ENCODE measurements at places on chromosomes 1 and 21. TPM values are rescaled to one million over a fixed set of nuclear protein-coding genes. Genes with fewer than 3 reads are reported as not detected.

Gene PSRC1
- 43.7 TPM for total RNA-seq

Gene SRP9
- 306 TPM for total RNA-seq

DNA sequence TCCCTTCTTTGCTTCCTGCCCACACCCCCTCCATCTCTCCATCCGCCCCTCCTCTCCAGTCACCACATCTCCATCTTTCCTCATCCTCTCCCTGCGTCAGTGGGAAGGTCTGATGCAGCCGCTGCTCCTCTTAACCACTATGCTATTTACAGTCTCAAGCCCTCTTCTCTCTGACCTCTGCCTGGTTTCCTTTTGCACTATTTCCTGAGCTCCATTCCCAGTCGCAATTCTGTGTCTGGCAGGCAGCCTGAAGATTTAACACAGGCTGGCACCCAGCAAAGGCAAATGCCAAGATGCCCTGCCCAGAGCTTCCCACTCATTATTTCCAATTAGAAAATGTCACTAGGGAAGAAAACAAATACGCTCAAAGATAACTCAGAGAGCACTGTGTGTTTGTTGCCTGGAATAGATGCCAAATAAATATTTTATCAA is 89.6 kb upstream of the LPGAT1 start:
- DNase-seq = no peak

DNA sequence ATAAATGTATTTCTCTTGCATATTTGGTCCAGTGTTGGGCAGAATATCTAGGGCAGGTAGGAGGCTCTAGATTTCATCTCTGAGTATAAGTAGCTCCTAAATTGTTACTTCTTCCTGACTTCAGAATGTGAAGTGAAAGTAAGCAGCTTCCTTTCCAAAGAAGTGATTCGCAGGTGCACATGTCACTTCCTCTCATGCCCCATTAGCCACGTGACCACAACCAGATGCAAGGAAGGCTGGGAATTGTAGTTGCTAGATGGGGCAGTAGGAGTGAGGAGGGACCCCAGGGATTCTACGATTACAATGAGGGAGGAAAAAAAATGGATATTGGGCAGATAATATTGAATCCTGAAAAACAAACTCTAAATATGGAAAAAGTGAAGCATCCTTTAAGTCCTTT is 113.2 kb upstream of the CYYR1 start:
- peak; percentile 83 for DNase-seq

GRCh38 chr1:87686136-87686495 is 357.4 kb downstream of the LMO4 start:
- DNase-seq = no peak

DNA sequence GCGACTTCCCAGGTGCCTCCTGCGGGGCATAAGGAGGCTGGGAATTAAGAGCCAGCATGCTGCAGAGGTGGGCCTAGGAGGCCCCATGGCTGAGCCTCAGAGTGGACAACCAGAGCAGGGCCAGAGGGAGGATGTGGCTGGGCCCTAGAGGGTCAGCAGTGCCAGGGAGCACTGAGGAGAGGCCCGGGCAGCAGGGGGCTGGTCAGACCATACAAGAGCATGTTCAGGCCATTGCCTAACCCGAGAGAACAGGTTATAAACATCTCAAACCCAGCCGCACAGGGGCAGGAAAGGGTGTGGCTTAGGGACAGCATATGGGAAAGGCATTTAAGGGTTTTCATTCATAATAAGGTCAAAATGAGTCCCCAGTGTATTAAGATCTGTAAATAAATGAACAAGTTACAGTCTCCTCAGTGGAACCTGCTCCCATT is 51.1 kb downstream of the IER5 start:
- DNase-seq = no peak

GRCh38 chr1:240928265-240928664 is 316.3 kb upstream of the GREM2 start:
- DNase-seq = no peak

DNA sequence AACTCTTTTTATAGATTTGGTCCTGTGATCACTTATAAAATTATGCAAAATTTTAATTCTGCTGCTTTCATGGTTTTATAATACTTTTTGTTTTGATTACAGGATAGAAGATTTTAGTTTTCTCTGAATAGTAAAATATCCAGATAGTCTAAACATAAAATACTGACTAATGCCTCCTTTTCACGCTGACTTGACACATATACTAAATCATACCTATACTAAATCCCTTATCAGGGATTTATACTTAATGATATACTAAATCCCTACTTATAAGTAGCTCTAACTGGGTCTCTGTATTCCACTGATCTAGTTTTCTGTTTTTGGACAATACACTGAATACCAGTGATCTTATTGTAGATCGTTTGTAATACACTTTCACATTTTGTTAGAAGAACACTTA is 128.0 kb downstream of the USP25 start:
- DNase-seq = no peak

GRCh38 chr1:240122639-240123613 is 31.2 kb downstream of the FMN2 start:
- no peak for DNase-seq

DNA sequence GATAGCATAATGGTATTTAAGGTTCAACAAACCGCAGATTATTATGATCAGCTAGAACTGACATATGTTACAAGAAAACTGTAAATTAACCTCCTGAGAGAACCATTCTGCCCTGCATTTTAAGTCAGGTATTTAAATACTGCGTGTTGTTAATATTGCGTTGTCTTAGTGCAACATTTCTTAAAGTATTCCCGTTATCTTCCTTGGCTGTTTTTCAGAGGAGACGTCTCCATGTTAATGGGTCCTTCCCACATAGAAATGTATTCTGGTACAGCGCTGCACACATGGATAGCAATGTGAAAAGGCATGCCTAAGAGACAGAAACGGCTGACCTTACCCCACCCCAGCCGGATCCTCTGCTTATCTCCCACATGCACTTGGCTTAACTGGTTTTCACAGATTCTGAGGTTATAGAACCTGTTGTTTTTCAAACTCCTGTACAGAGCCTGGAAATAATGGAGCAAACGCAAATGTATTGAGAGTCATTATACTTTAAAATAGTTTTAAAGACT is 22.8 kb upstream of the DEGS1 start:
- DNase-seq = no peak

Gene AUNIP
- total RNA-seq = 16.8 TPM

DNA sequence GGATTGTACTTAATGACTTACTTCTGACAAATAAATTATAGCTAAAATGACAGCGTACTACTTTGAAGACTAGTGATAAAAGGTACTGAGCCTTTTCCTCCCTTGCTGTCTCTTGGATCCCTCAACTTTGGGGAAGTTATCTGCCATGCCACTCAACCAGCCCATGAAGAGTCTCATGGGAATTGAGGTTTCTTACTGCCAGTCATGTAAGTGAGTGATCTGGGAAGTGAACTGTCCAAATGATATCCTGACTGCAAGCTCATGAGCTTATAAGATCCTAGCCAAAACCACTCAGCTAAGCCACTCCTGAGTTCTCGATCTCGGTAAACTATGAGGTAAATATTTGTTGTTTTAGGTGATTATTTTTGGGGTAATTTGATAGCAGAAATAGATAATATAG is 247.8 kb downstream of the NCAM2 start:
- DNase-seq = no peak

Gene OR2L13
- total RNA-seq = not detected

DNA sequence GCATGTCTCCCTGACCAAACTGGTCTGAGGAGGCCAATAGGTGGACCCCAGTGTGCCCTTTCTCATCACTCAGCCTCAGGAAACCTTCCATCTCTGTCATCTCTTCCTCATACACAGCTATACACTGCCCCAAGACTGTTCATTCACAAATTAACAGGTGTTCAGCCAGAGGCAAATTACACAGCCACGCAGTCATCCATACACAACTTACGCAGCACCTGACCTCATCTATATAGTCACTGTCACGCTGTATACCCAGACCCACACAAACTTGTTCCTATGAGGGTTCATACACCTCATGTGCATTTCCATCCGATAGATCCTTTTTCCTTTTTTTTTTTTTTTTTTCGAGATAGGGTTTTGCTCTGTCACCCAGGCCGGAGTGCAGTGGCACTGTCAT is 12.4 kb downstream of the DLGAP3 start:
- DNase-seq = no peak

DNA sequence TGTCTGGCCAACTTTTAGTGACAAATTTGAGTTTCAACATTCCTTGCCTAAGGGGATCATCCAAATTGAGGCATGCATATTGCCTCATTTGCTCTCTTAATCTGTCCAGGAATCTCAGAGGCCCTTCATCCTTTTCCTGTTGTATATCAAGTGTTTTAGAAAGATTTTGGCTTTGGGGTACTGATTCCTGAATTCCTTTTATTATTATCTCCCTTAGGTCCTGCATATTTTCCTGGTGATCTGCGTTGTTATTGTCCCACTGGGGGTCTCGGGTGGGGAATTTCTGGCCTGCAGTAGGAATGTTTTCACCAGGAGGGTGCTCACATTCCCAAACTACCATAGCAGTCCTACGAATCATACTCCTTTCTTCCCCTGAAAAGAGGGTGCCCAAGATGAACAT is 4.4 kb upstream of the AADACL3 start:
- DNase-seq = no peak
